Spinal cord (tissue), 10 donors: ENCODE measurements at places on chromosomes 7 and 10. TPM values are rescaled to one million over a fixed set of nuclear protein-coding genes. Genes with fewer than 3 reads are reported as not detected.

The COL26A1 gene
- polyA plus RNA-seq = 39.7 TPM

The ANK3 gene
- 159 TPM for polyA plus RNA-seq

The EPDR1 gene
- polyA plus RNA-seq = 36.6 TPM

The FAM20C gene
- 58.8 TPM for polyA plus RNA-seq

The OR6V1 gene
- polyA plus RNA-seq = not detected

The CCDC3 gene
- polyA plus RNA-seq = 51.1 TPM

The LMOD2 gene
- not detected for polyA plus RNA-seq

The EGFR gene
- 28.7 TPM for polyA plus RNA-seq

The PSD gene
- polyA plus RNA-seq = 151 TPM

The TSPAN33 gene
- 24.8 TPM for polyA plus RNA-seq

The CNOT4 gene
- 36.6 TPM for polyA plus RNA-seq

The OR2A42 gene
- 0.45 TPM for polyA plus RNA-seq

The MIOS gene
- polyA plus RNA-seq = 31.0 TPM

The CTTNBP2 gene
- 33.7 TPM for polyA plus RNA-seq

The WNT2 gene
- polyA plus RNA-seq = 0.60 TPM

The CNNM1 gene
- polyA plus RNA-seq = 6.7 TPM

The C10orf105 gene
- polyA plus RNA-seq = 13.9 TPM

The CALCR gene
- 1.1 TPM for polyA plus RNA-seq

The FAM241B gene
- 45.0 TPM for polyA plus RNA-seq

The PDAP1 gene
- 213 TPM for polyA plus RNA-seq

The HEPACAM2 gene
- 0.33 TPM for polyA plus RNA-seq

The OR6B1 gene
- not detected for polyA plus RNA-seq

The CALU gene
- polyA plus RNA-seq = 86.8 TPM

The PON1 gene
- 1.1 TPM for polyA plus RNA-seq

The LRIT2 gene
- 0.24 TPM for polyA plus RNA-seq

The GIMAP5 gene
- polyA plus RNA-seq = 3.0 TPM

The C10orf90 gene
- 3.0 TPM for polyA plus RNA-seq

The CCL24 gene
- polyA plus RNA-seq = not detected

The SPDYE5 gene
- 10.2 TPM for polyA plus RNA-seq

The PRKAG2 gene
- polyA plus RNA-seq = 37.5 TPM

The WDR86 gene
- 54.5 TPM for polyA plus RNA-seq

The MEOX2 gene
- polyA plus RNA-seq = 5.9 TPM

The CSGALNACT2 gene
- polyA plus RNA-seq = 18.5 TPM

The PON3 gene
- polyA plus RNA-seq = 4.3 TPM

The SFRP4 gene
- 26.8 TPM for polyA plus RNA-seq

The GFRA1 gene
- polyA plus RNA-seq = 50.1 TPM

The CTAGE4 gene
- not detected for polyA plus RNA-seq

The RNF133 gene
- polyA plus RNA-seq = not detected

The LLCFC1 gene
- 0.38 TPM for polyA plus RNA-seq

The OGDHL gene
- polyA plus RNA-seq = 27.9 TPM

The ADARB2 gene
- polyA plus RNA-seq = 11.1 TPM

The LRIT1 gene
- not detected for polyA plus RNA-seq

The ZNF804B gene
- polyA plus RNA-seq = 0.96 TPM

The TFPI2 gene
- polyA plus RNA-seq = 6.2 TPM
